Stimulated activated CD4-positive, alpha-beta T cell treated with anti-CD3 and anti-CD28 coated beads, Interleukin-15, amount 100 ng/mL, for 48 hours (primary cell): ENCODE measurements at places on chromosomes 4 and X.

GRCh38 chr4:169975131-169975837 is 50.9 kb downstream of the MFAP3L start:
- no peak for DNase-seq

DNA sequence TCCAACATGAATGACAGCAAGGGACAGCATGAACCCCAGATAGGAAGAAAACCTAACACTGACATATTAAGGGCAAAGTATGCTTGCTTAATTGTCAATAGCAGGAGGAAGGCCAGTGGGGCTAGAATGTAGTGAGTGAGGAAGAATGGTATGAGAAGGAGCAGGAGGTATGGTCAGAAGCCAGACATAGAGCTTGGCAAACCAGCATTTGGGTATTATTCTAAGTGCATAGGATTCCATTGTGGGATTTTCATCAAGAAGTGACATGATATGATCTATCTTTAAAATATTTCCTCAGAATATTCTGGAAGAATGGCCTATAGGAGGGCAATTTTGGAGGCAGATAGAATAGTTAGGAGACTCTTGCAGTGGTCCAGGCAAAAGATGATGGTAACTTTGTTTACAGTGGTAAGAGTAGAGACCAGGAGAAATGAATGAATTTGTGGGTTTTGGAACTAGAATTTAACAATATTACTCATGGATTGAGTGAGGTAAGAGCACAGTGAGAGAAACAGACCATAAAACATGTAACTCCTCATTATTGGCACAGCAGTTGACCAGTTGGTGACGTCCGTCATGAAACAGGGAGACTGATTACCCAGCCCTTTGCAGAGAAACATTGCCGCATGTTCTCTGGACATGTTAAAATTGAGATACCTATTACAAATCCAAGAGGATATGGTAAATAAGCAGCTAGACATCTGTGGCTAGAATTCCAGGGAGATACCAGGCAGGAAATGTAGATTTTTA is 246.5 kb upstream of the HS3ST1 start:
- DNase-seq, result no peak

- no peak for DNase-seq
Observed at GRCh38 chr4:25493466-25493865, 116.4 kb downstream of the ANAPC4 start.

DNA sequence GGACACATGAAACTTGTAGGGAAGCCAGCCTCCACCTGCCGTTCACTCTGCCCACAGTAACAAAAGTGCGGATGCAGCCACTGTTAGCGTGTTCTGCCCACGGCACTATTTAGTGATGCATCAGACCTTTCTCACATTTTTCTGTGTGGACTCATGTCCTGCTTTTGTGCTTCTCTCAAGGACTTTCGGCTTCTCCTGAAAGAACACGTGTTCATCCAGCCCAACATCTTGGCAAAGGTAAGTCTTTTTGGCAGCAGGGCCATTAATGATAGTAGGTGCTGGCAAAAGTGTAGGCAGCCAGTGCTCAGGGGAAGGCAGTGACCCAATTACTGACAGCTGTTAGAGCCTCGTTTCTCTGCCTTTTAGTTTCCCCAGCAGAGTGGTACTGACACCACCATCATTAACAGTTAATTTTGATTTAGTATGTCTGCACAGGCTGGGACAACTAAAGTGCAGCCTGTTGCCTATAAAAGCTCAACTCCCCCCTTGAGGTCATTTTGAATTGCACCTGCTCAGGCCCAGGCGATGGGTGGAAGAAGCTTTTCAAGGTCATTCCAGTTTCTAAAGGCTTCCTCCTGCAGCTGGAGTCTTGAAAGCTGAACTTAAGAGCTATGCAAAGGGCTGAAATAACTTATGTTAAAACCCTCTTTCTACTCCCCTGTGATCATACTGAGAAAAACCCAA is 54.5 kb upstream of the HPSE start:
- DNase-seq, result no peak

GRCh38 chr4:174422893-174423256 is 99.4 kb downstream of the HPGD start:
- DNase-seq, result no peak

DNA sequence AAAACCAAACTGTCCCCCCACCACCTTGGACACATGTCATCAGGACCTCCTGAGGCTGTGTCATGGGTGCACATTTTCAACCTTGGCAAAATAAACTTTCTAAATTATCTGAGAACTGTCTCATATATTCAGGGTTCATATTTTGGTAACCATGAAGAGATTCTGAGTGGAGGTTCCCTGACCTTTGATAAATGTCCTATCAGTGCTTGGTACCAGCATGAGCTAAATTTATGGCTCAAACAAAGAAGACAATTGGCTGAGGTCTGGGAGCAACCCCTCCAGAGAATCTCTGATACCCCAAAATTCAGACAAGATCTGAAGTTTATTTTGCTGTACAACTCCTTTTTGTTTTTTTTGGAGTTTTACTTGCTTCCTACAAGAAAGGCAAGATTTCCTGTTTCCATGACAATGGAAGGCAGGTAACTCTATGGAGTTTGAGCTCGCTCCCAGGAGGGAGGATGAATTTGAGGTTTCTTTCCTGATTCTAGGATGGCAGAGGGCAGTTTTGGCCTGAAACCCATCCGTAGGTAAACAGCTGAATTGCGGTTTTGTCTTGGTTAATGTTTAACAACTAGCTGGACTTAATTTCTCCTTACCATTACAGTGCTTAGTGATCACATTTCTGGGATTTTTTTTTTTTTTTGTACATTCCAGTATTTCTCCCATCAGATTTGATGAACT is 14.5 kb downstream of the UGT2B15 start:
- no peak for DNase-seq

- DNase-seq, result no peak
Observed at GRCh38 chr4:65535113-65535512, 135.2 kb downstream of the EPHA5 start.

- DNase-seq, result no peak
Observed at GRCh38 chr4:93831716-93832496, 3.4 kb downstream of the ATOH1 start.

- DNase-seq, result no peak
Observed at GRCh38 chr4:6033381-6033780, 15.2 kb upstream of the C4orf50 start.

DNA sequence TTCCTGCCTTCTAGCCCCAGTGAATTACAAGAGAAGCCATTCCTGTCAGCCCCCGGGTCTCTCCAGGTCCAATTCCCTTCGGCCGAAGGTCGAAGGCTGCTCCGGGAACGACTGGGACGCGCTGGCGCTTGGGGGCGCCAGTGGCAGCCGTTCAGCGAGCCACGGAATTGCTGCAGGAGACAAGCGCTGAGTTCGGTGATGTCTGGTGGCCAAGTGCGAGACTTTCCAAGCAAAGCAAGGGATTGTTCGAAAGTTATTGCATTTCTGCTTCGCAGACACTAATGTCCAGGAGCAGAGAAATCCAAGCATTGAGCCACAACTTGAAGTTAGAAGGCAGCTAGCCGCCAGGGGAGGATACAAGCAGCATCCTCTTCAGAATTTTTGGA is 1.1 kb upstream of the DKK2 start:
- no peak for DNase-seq

GRCh38 chr4:113678641-113679040 is 82.9 kb downstream of the CAMK2D start:
- no peak for DNase-seq

GRCh38 chr4:128653527-128654444 is 155.7 kb upstream of the JADE1 start:
- no peak for DNase-seq

- no peak for DNase-seq
Observed at GRCh38 chrX:21728276-21728968, 29.5 kb downstream of the SMPX start.

GRCh38 chr4:111404673-111405072 is 740.6 kb upstream of the FAM241A start:
- DNase-seq, result no peak

DNA sequence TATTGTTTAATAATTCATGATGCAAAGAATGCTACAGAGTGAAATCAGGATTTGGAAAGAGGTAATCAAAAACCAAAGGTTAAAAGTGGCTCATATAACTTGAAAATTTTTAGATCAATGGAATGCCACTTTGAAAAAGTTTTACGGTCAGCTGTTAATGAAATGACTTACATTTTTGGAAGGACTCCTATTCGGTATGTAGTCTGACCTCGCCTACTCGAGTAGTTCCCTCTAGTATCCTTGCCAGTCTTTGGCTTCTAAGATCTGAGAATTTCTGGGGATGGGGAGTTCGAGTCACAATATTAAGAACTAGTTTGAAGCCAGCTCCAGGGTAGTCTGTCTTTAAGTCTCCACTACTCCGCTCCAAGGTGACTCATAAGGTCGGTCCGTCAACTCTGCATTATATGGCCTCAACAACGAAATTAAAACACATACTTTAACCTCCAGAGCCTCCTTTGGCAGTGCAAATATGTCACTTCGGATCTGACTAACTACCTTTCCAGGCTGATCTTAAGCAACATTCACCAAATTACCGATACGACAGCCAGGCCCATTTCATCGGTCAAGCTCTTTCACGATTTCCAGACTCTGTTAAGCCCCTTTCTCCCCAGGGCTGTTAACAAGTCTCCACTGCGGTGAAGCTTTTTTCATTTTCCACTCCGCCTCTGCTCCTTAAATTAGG is 733 bp upstream of the NAA15 start:
- no peak for DNase-seq

GRCh38 chrX:915427-916229 is 285.0 kb downstream of the SHOX start:
- DNase-seq, result no peak

GRCh38 chr4:118769161-118769560 is 66.8 kb downstream of the SEC24D start:
- no peak for DNase-seq

GRCh38 chr4:146567396-146567795 is 45.7 kb upstream of the SLC10A7 start:
- no peak for DNase-seq

DNA sequence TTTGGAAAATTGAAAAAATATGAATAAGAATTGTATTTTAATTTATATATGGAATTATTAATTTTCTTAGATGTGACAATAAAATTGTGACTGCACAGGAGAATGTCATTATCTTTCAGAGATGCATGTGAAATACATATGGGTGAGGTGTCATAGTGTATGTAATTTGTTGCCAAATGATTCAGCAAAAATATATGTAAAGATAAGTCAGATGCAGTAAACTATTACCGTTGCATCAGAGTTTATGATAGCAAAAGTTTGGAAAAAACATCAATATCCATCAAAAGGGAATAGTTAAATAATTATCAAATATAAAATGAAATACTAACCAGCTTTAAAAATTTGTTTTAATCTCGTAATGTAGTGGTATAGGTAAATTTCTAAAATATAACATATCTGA is 10.4 kb upstream of the SLC7A11 start:
- DNase-seq, result no peak

DNA sequence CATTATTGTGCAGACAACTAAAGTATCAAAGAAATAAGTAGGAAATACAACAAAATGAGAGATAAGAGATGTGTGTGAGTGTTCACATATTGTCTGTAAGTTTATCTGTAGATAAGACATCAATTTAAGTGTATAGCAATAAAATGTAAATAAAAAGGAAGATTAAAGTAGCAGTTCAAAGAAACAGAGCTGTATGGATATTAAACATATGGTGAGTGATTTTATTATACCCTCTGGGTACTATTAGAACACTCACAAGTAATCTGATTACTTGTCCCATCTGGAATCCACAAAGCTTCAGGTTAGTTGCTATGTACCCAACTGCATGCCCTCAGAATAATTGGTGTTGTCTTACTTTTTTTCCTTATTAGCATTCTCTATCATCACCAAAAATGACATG is 747.9 kb upstream of the ADGRL3 start:
- DNase-seq, result no peak

GRCh38 chr4:82776925-82777542 is 21.6 kb downstream of the SCD5 start:
- no peak for DNase-seq

DNA sequence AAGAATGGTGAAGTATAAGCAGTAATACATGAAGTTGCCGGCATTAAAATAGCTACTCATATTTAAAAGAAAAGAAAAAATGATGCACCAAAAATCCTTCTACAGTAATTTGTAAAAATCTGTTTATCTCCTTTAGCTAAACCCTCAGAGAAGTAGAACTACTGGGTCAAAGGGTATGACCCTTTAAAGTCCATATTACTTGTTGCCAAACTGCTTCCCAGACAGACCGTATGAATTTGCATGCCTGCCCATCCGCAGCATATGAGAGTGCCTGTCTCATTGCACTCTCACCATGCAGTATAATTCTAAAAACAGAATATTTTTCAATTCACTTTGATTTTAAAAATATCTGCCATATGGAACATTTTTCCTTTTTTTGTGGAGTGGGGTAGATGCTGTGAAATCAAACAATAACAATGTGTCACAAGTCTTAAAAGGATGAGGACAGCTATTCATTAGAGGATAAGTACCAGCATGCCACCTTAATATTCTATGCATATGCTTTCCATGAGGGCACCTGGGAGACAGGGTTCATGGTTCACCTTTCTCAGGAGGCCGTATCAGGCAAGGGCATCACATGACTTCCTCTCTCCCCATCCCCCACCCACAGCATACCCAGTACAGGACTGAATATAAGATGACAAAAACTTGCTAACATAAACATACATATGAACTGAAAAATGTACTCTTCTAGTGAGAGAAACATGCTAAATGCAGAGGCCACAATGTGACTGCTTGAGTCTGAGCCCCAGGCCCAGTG is 17.8 kb downstream of the ZDHHC9 start:
- DNase-seq, result no peak

- DNase-seq, result no peak
Observed at GRCh38 chr4:103451341-103451740, 253.2 kb upstream of the CENPE start.

GRCh38 chrX:109728173-109728535 is 4.9 kb downstream of the ACSL4 start:
- no peak for DNase-seq

- no peak for DNase-seq
Observed at GRCh38 chr4:42626629-42627146, 30.2 kb downstream of the ATP8A1 start.

- DNase-seq, result no peak
Observed at GRCh38 chr4:122896270-122896669, 26.1 kb downstream of the NUDT6 start.

DNA sequence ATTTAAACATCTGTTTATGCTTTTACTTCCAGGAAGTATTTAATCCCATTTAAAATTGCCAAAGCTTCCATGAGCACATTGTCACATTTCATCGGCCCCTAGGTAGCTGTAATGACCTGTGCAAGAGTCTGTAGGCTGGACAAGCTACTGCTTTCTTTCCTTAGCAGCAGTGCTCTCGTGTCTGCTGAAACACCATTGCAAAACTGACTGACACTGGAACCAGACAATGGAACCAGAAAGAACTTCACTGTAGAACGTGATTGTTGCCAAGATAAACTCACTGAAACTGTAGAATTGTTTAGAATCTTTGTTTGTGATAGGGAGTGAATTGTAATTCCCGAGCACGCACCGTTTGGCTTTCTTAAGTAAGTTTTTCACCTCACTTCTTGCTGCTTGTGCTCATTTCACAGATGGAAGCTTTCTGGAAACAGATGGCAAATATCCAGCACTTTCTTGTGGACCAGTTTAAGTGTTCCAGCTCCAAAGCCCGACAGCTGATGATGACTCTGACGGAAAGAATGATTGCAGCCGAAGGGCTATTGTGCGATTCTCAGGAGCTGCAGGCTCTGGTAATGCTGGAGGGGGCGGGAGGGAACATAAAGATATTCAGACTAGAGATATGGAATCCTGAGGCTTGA is 36.9 kb downstream of the EVC start:
- DNase-seq, result no peak

- no peak for DNase-seq
Observed at GRCh38 chrX:18793601-18794089, 86.2 kb downstream of the PPEF1 start.

- no peak for DNase-seq
Observed at GRCh38 chrX:56125946-56126345, 106.2 kb upstream of the KLF8 start.
